ENCODE measurements at places on chromosomes 7 and 10.

DNA sequence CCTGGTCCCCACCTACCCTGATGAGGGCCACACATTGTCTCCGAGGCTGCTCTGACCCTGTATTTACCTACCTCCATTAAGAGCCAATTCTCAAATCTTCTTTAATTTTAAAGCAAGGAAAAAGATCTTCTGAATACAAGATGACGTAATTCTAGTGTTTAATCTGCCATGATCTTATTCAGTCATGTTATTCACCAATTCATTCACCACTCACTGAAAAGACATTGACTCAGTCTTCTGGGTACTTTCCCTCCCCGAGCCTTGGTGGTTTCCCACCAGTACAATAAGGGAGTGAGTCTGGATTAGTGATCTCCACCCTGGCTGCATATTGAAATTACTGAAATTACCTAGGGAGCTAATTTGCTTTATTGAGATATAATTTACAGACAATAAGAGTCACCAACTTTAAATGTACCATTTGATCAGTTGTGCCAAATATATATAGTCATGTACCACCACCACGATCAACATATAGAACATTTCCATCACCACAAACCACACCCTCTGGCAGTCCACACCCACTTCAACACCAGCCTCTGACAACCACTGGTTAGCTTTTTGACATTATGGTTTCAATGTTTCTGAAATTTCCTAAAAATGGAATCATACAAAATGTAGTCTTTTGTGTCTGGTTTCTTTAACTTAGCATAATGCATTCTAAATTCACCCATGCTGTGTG, 117.5 kb upstream of the UNC5B start:
- ATAC-seq, result peak; percentile 90

DNA sequence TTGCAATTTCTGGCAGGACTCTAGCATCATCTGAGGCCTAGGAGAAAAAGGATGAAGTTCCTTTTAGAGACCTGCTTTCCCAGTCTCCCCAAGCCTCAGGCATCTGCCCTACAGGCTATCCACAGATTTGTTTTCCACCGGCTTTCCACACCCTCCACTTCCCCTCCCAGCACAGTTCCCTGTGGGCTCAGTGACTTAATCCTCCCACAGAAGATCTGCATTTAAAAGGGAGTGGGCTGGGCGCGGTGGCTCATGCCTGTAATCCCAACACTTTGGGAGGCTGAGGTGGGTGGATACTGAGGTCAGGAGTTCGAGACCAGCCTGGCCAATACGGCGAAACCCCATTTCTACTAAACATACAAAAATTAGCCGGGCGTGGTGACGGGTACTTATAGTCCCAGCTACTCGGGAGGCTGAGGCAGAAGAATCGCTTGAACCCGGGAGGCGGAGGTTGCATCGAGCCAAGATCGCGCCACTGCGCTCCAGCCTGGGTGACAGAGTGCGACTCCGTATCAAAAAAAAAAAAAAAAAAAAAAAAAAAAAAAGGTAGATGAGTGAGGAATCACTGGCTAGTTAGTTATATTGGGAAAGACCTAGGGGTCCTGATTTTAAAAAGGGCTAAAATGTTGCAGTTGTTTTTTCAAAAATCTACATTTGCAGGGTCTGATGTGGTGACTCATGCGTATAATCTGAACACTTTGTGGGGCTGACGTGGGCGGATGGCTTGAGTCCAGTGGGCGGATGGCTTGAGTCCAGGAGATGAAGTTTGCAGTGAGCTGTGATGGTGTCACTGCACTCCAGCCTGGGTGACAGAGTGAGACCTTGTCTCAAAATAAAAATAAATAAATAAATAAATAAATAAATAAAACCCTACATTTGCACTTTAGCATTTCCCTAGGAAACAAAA, 119.5 kb downstream of the BAMBI start:
- no peak for ATAC-seq

GRCh38 chr7:2065528-2065927, 167.2 kb downstream of the MAD1L1 start:
- no peak for ATAC-seq

GRCh38 chr10:22086730-22087401, 83.3 kb upstream of the DNAJC1 start:
- ATAC-seq, result no peak

- ATAC-seq, result peak; percentile 16
Observed at GRCh38 chr10:132399117-132400035, 2.4 kb downstream of the PWWP2B start.

All from esophagus mucosa (tissue), 1 donor.